ENCODE measurements at places on chromosomes 16 and 17.

GRCh38 chr16:9042964-9043680 is 48.3 kb upstream of the HAPSTR1 start:
- no peak for DNase-seq

DNA sequence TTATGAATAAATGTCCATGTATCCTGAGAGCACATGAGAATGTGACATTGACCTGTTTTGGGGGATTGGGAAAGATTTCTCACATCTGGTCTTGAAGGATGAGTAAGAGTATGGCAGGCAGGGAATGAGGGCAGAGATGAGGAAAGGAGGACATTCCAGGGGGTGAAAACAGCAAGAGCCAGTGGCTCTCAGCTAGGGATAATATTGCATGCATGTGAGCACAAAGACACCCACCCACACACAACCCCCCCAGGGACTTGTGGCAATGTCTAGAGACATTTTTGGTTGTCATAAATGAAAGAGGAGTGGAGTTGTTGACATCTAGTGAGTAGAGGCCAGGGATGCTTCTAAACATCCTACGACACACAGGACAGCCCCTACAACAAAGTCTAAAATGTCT is 6.0 kb downstream of the MYO1D start:
- DNase-seq: no peak

DNA sequence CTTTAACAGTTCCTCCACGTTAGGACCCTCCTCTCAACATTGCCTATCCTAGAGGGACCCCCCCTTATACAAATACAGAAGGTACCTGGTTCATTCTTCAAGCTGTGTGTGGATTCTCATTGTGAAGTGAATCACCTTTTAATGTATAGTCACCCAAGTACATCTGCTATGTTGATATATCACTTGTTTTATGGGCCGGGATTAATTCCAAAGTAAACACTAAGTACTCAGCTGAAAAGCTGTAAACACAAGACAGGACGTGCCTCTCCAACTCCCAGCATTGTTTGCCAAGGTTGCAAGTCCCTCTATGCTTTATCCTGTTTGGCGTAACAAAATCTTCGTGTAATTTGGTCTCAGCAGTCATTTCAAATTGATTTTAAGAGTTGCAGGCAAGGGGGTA is 123.6 kb downstream of the RBFOX1 start:
- DNase-seq: no peak

DNA sequence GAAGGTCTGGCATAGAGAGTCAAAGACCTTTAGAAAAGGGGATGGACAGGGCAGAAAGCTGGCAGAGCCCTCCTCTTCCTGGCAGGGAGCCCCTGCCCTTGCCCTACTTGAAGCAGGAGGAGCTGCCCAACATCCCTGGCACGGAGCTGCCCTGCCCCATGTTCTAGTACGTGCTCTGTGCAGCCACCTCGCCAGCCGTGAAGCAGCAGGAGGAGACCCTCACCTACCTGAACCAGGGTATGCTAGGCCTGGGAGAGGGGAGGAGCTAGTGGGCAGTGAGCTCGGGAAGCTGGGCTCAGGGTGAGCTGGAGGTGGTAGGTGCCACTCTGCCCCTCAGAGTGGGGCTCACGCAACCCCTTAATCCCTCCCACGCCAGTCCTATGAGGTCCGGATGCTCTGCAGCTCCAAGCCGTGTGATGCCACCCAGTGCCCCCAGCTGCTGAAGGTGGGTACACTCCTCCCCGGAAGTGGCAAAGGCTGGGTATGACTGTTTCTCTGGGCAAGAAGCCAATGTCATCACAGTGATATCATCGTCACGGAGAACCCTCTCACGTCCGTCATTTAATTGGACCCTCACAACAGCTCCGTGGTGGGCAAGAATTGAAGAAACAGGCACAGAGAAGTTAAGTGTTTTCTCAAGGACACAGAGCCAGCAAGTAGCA is 12.7 kb upstream of the STAC2 start:
- peak; percentile 87 for DNase-seq

- DNase-seq: peak; percentile 52
These were observed 781 bp downstream of the ARHGDIA start for GRCh38 chr17:81870131-81870980.

Data from CD4-positive, alpha-beta T cell treated with Interleukin-17A for 4 hours (primary cell).